ENCODE measurements at places on chromosomes 6 and 20.

DNA sequence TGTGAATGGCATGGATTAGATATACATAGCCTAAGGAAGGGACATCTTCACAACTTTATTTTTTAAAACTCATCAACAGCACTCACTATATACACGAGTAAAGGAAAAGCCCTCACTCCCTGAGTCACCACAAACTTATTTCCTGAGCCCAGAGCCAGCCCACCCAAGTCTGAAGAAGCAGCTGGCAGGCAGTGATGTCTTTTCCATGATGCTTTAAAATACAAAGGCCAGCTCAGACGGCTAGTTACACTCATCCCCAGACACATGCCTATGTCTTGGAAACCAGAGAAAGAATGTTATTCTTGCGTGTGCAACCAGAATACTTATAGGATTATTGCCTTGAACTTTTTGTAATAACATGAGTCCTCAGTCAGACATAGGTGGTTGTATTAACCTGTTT, 114.4 kb downstream of the ADGRG6 start:
- DNase-seq: no peak

DNA sequence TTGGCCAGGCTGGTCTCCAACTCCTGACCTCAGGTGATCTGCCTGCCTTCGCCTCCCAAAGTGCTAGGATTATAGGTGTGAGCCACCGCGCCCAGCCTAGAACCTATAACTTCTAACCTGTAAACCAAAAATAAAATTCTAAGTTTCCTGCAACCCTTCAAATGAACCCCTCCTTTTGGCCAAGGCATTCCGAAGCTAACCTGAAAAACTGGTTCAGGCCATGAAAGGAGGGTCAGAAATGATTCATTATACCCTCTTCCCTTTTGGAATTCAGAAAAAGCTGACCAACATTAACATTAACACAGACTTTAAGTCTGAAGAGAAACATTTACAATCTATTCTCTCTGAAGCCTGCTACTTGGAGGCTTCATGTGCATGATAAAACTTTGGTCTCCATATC, 165.1 kb downstream of the TINAG start:
- no peak for DNase-seq

- DNase-seq: no peak
These were observed 42.8 kb upstream of the PLCG1 start for GRCh38 chr20:41094353-41095055.

DNA sequence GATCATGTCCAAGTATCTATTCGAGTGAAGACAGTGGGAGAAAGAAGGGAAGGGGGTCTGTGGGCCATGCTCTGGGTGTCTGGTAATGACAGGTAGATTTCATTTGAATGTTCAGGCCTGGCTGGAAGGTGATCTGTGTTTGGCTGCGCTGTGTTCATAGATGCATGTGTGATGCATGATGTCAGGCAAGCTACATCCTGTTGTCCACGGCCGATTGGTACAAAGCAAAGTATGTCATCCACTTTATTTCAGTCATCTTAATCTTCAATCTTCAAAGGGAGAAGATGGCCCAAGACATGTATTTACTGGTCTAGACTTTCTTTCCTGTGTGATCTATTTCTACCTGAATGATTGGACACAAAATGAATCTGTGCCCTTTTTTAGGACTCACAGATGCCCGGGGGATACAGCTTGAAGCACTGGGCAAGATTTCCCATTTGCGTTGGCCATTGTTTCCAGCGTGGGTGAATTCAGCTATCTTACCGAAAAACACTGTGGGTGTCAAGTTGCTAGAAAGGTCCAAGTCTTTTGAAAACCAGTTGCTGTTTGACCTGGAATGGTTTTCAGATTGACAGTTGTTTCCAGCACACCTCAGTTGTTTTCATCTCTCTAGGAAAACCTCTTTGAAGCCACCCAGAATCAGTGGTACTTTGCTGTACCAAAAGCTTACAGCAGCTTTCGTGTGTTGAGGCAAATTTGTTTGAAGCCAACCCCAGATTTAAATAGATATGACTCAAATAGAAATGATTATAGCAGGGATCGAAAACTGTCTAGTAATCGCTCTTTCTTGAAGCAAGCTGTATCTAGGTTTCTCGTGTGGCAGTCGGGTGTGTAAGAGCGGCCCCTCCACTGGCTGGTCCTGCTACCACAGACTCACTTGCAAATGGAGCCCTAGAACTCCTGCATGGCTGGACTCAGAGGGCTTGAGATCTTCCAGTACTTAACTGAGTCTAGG, 27.2 kb downstream of the DUSP22 start:
- DNase-seq: no peak

GRCh38 chr6:11785774-11786579, 7.4 kb upstream of the ADTRP start:
- DNase-seq: no peak

GRCh38 chr6:30960907-30961673, 20.3 kb downstream of the MUCL3 start:
- no peak for DNase-seq

- no peak for DNase-seq
These were observed 125.6 kb downstream of the MAFB start for GRCh38 chr20:40563296-40563950.

GRCh38 chr6:52575502-52575892, 1.4 kb downstream of the TRAM2 start:
- no peak for DNase-seq

DNA sequence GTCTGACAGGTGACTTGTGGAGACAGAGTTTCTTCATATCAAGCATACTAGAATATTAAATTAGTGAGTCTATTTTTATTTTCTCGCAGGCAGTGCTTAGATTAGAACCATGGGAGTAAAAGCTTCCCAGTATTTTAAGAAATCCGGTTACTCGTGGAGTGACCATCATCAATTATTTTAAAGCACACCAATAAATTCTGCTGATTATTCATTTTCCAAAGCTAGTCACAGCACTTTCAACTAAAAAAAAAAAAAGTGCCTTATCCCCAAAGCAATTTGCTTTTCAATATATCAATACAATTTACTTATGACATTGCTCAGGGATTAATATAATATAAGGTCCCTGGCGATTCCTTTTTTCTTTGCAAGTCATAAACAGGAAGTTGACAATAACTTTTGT, 26.3 kb upstream of the OLIG3 start:
- DNase-seq: no peak

- no peak for DNase-seq
These were observed 59.7 kb downstream of the SYNJ2 start for GRCh38 chr6:158041370-158041769.

DNA sequence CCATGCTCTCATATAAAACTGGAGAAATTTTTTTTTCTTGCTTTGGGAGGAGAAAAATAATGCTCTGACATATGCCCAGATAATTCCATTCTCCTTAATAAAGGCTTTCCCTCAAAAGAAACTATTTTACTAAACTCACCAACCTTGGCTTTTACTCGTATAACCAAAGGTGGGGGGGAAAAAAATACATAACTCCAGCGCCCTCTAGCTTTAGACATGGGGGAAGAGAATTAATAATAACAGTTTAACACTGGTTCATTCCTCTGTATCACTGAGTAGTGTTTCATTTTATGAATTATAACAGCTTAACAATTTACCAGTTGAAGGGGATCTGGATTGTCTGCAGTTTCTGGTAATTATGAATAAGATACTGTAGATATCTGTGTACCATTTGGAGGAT, 1226.1 kb downstream of the GRIK2 start:
- DNase-seq: no peak

DNA sequence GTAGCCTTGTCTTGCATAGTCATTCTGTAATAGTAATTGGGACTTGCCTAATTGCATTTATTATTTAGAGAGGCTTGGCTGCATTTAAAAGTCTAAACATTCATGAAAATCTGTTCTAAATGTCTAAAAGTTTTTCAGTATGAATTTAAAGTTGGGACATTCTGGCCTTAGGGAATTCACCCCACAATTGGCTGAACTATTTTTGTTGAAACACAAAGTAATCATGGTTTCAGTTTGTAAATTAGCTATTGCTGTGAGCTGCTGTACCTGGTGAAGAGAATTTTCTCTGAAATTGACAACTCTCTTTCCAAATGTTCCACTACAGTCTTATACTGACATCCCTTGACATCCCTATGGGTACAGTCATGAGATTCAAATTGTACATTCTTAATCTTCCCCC, 253.0 kb downstream of the FARS2 start:
- DNase-seq: no peak

DNA sequence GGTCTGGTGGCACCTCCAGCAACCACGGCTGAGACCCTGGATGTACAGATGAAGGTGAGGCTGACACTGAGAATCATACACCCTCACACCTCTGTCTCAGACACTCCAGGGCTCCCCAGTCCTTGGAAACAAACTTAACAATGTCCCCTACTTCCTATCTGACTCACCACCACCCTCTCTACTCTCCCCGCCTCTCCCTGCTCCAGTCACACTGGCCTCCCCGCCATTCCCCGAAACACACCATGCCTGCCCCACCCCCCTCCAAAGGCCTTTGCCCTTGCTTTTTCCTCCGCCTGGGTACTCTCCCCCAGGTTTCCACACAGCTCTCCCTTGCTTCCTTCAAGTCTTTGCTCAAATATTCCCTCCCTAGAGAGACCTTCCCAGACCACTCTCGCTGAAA, 16.3 kb downstream of the BPI start:
- DNase-seq: no peak

GRCh38 chr6:166752928-166753721, 126.1 kb upstream of the RPS6KA2 start:
- no peak for DNase-seq

GRCh38 chr20:5153612-5154542, 27.1 kb downstream of the CDS2 start:
- DNase-seq: no peak

GRCh38 chr20:50083034-50083433, 29.9 kb downstream of the UBE2V1 start:
- no peak for DNase-seq

DNA sequence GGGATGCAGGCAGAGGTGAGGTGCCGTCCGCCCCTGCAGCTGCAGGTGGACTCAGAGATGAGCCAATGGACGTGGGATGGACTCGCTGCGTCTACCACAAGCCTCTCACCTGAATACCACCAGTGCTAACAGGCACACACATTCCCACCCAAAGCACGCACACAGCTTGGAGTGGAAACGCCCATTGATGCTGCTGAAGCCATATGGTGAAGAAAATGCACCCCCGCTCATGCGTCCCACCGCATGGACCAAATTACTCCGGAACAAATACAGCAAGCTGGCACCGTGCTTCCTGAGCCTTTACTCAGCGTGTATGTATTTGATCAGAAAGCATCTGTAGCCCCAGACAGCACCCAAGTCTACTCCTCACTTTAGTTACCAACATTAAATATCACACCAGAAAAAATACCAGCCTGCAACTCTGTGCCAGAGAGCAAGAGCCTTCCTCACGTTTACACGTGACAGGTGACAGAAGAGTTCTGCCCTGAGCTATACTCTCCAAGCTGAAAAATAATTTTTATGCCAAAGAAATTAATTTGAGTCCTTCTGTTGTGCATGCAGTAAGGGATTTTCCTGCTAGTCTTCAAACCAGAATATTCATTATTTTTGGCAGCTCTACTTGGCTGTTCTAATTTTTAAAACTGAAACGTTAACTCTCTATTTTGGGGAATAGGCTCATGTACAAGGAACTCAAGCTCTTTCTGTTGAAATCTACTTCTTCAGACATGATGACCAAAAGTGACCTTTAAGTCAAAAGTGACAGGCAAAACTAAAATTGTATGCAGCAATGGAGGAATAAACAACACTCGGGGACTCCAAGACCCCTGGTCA, 58.2 kb upstream of the SYNDIG1 start:
- DNase-seq: no peak

- DNase-seq: no peak
These were observed 34.6 kb downstream of the C6orf52 start for GRCh38 chr6:10659699-10660348.

GRCh38 chr6:162862462-162862861, 134.7 kb downstream of the PACRG start:
- DNase-seq: no peak

- no peak for DNase-seq
These were observed 84.3 kb downstream of the MOXD1 start for GRCh38 chr6:132316970-132317369.

DNA sequence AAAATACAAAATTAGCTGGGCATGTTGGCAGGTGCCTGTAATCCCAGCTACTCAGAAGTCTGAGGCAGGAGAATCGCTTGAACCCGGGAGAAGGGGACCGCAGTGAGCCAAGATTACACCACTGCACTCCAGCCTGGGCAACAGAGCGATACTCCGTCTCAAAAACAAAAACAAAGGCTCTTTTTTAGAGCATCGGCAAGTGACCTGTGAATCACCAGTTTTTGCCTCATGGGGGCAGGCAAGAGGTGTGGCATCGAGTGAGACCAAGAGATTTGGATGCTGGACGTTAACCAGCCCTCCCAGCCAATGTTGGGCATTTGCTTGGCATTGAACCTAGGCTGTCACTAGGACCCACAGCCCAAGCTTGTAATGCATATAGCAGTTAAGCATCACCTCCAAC, 14.6 kb upstream of the CDK5RAP1 start:
- DNase-seq: peak; percentile 4

DNA sequence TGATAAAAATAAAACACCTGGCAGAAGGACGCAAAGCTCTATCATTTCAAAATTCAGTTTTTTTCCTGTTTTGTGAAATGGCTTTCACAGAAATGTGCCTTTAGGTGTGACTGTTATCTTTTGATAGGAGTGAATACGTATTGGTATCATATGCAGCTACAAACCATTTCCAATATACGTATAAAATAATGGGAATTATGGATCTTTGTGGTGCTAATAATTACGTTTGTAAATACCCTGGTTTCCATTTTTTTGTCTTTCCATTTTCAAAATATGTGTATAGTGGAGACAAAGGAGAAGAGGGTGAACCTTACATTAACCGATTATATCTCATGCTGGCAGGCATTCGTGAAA, 108.7 kb upstream of the GMDS start:
- DNase-seq: no peak

DNA sequence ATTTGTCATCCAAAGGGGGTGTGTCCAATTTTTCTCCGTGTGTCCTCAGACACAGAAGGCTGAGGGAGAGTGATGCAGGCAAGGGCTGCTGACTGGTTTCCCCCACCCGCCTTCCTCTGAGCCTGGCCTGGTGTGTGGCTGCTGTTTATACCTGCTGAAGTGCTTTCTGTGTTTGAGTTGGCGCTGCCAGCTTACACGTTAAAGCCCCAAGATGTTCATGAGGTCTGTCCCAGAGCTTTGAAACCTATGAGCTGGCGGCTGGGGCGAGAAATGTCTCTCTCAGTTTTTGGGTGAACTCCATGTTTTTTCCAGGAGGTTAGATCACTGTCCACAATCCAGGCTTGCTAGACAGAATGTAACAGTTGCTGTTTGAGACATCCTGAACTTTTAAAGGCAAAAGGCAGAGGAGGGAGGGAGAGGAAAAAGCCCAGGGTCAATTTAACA, 69.0 kb upstream of the CCN2 start:
- DNase-seq: no peak

DNA sequence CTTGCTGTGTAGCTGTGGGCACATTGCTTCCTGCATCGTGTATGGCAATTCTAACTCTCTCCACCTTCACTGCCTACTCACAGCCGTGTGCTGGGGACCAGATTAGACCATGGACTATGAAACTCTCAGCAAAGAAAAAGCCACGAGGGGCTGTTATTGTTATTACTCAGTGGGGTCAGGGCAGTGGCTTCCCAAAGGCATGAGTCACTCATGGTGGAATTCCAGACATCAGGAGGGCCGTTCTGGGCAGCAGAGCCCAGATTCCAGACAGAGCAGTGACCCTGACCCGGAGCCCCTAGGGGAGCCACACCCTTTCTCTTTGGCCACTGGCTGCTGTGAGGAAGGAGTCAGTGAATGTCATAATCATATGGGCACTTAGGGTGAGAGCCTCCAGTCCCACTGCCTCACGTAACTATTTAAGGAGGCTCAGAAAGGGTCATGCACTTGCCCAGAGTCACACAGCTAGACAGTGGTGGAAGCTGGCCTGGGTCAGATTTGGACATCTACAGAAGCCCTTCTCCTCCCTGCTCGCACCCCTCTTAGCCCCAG, 22.2 kb upstream of the CCN5 start:
- DNase-seq: no peak
